CD4-positive, alpha-beta T cell treated with Interferon gamma for 1 hour (primary cell): ENCODE measurements at places on chromosomes 3 and 15.

- no peak for DNase-seq
These were observed 569.0 kb downstream of the NTRK3 start for GRCh38 chr15:87687523-87687870.

DNA sequence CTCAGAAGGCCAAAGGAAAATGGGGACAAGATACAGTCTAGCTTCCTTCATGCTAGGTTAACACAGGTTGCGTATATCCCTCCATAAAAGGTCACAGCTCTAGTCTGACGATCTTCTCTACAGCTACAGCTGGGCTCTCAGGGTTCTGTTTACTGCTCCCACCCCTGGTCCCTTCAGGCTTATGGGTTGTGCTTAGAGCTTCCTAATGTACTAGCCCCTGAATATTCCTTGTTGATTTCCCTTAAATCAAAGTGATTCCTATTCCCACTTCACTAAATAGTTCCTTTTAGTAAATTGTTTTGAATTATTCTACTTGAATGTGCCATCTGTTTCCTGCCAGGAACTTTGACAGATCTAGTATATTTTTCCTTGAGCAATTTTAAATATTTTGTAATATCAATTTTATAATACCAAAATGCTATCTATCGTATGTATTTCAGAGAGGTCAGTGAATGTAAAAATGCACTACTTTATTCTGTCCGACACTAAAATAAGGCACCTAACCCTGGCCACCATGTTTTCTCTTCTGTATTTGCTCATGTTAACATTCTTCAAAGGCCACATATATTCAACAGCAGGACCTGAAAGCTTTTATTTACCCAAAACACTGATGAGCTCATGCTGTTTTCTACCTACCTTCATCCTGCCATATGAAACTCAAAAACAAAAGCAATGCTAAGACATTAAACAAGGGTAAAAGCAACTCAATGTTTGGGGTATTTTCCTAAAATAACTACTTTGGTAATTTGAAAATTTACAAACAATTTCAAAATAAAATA is 92.8 kb upstream of the TGFBR2 start:
- no peak for DNase-seq

DNA sequence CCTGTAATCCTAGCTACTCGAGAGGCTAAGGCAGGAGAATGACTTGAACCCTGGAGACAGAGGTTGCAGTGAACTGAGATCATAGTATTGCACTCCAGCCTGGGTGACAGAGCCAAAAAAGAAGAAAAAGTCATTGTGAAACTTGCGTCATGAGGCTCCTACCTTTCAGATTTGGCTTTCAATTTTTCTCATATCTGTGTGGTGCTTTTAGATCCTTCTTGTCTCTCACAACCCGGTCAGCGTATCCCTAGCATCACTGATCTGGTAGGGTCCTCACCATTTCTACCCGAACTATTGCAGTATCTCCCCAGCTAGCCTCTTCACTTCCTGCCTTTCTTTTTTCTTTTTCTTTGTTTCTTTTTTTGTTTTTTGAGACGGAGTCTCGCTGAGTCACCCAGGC is 21.6 kb upstream of the GCNT3 start:
- DNase-seq = no peak

DNA sequence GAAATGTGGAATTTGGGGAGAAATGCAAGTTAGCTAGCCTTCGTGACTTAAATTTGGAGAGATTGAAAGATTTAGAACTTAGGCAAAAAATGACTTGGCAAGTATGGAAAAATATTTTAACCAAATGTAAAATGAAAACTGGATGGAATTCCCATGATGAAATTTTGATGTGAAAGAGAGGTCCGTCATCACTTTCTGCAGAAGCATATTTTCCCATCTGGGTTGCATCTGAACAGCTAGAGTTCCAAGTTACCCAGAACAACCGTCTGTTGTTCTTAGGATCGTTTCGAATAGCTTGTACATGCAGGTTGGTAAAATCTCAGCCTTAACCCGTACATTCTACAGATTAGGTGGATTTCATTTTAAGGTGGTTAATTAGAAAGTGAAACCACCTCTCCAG is 136.3 kb downstream of the GHSR start:
- no peak for DNase-seq

DNA sequence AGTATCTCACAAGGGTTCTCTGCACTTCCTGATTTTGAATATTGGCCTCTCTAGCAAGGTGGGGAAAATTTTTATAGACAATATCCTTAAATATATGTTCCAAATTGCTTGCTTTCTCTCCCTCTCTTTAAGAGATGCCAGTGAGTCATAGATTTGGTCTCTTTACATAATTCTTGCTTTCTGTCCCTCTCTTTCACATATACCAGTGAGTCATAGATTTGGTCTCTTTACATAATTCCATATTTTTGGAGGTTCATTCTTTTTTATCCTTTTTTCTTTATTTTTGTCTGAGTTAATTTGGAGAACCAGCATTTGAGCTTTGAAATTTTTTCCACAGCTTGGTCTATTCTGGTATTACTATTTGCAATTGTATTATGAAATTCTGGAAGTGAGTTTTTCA is 77.7 kb upstream of the NUDT16 start:
- no peak for DNase-seq

- DNase-seq = no peak
These were observed 122.7 kb upstream of the MEIS2 start for GRCh38 chr15:37223089-37223488.

- peak; percentile 32 for DNase-seq
These were observed 16.5 kb downstream of the VIPR1 start for GRCh38 chr3:42518800-42519567.

GRCh38 chr15:68691705-68692104 is 112.9 kb downstream of the CORO2B start:
- no peak for DNase-seq

GRCh38 chr15:77036537-77037387 is 34.1 kb downstream of the TSPAN3 start:
- DNase-seq = no peak

DNA sequence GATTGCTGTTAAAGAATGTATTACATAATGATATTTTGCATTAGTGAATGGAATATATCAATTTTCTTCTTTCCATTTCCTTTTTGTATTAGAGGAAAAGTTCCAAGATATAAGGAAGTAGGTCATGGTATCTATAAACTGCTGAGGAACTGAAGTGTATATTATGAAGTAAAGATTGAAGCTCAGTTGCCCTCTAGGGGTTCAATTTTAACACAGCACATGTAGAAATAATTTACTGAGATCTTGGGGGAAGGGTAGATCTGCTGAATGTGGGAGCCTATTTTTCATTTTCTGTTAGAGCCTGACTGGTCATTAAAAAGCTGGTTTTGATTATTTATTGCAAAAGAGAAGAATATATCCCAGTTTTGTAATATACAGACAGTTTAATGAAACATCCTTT is 45.2 kb downstream of the CMC1 start:
- DNase-seq = no peak

- no peak for DNase-seq
These were observed 116.7 kb downstream of the STAC start for GRCh38 chr3:36496684-36497633.

DNA sequence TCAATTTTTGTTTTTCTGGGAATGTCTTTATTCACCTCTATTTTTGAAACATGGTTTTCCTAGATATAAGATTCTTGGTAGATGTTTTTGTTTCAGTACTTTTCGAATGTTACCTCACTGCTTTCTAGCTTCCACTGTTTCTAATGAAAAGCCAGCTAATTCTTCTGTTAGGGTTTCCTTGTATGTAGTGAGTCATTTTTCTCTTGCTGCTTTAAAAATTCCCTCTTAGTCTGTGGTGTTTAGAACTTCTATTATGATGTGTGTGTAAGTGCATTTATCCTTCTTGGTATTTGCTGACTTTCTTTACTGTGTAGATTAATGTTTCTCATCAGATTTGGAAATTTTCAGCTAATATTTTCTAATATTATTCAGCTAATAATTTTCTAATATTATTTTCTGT is 151.1 kb upstream of the OSTN start:
- no peak for DNase-seq

DNA sequence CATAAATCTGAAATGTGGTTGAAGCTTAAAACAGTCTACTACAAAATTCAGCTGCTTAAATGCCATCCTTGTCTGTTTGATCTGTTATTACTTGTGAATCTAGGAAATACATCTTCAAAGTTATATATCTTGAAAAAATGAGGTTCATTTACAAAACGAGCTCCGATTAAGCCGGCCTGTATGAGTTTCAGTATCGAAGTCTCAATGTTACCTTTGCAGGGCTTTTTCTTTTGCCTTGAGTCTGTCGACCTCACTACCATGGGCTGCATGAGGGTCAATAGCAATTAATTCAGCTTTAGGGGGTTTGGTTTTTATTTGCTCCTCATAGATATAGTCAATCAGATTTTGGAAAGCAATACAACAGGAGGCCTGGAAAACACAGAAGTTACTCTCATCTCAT is 23.2 kb downstream of the ERICH6 start:
- DNase-seq = no peak

DNA sequence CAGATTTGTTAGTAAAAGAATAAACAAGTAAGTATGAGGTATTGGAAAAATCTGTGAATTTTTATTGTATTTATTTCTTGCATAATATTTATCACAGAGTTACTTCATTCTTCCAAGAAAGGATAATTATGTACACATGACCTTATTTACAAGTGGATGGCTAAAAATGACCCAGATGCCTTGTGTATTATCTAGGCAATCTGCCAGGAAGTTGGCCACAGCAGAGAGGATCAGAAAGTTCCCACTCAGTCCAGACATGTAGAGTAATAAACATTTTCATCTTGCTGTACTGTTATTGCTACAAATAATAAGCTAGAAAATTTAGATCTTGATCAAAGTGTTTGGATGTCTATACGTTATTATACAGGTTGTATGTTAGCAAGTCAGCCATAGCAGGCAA is 317.1 kb downstream of the EPHA6 start:
- no peak for DNase-seq

- no peak for DNase-seq
These were observed 144.5 kb downstream of the MBNL1 start for GRCh38 chr3:152413240-152413639.

DNA sequence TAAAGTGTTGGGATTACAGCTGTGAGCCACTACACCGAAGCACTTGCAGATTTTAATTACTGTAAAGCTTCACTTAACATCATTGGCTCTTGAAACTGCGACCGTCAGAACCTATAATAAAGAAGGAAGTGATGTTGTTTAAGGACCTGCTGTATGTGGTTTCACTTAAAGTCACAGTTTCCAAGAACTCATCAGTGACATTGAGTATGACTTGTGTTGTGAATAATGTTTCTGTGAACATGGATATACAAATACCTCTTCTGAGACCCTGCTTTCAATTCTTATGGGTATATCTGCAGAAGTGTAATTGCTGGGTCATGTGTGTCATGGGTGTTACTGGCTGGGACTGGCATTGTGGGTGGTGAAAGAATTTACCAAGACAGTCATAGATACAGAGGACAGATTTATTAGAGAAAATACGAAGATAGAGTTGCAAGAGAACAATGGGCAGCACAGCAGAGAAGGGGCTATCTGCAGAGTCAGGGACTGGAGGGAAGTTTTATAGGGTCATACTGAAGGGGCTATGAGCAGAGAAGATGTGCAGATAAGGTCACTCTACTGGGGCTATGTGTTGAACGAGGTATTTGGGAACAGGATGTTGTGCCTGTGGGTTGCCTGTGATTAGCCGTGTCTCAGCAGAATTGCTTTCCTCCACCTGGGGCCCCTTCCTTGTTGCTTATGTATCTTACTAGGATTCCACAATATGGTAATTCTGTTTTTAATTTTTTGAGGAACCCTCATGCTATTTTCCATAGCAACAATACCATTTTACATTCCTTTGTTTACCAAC is 4.5 kb downstream of the NDUFB5 start:
- no peak for DNase-seq

DNA sequence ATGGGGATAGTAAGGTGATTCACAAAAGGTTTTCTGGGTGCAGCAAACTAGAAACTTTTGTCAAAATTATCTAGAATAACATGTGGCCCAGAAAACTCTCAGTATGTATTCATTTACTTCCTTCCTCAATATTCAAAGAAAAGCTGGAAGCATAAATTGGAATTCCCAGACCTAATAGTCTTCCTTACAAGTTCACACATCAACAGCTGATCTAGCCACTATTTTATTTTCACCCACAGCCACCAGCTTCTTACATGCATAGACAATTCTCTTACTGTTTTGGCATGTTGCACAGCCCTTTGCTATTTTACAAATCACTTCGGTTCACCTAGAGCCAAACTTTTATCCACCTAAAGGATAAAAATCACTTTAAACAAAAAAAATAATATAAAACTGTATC is 647.8 kb upstream of the CCDC54 start:
- no peak for DNase-seq

DNA sequence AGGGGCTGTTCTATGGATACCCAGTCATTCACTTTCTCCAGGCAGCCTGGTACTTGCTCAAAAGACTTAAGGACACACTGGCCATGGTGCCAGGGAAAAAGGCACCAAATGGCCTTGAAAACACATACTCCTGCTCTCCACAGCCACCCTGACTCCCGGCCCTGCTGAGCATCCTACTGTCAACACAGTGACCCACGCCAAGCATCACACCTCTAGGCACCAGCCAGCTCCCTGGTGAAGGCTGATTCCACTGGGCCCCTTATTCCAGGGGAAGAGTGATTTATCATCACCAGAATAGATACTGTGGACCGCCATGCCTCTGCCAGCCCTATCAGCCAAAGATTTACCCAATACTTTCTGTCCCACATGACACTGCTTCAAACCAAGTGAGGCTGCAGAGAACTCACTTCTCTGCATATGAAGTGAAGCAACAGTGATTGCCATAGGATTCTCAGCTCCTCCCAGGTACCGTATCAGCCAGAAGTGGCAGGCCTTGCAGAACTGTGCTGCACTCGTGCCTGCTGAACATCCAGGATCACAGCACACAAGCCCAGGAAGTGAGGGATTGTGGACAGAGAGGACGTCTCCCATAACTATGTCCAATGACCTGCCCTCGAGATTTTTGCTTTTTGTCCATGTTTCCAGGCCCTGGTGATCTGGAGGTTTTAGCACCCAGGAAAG is 63.7 kb downstream of the WHAMM start:
- DNase-seq = no peak

- DNase-seq = no peak
These were observed 12.9 kb downstream of the PLS1 start for GRCh38 chr3:142609136-142609535.

DNA sequence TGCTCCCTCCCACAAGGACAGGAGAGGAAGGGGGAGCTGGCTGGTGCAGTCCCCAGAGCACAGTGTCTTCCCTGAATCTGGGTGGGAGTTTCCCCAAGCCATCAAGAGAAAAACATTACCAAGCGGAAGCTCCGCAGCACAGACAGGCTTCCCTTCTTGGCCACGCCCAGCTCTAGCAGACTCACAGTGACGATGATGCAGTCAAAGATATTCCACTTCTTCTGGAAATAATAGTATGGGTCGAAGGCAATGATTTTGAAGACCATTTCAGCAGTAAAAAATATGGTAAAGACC is 76.7 kb downstream of the SCN10A start:
- DNase-seq = no peak

GRCh38 chr3:51176923-51177322 is 208.2 kb upstream of the MANF start:
- DNase-seq = no peak

GRCh38 chr15:35507932-35508638 is 37.9 kb downstream of the DPH6 start:
- DNase-seq = no peak
